T1000 (cell line): ENCODE measurements at places on chromosomes 1 and 21.

GRCh38 chr1:15328351-15329103 is 81.2 kb upstream of the EFHD2 start:
- DNase-seq, result no peak

- DNase-seq, result no peak
These were observed 792.8 kb downstream of the USP25 start for GRCh38 chr21:16522548-16522947.

- no peak for DNase-seq
These were observed 157.3 kb upstream of the PTGFR start for GRCh38 chr1:78333502-78333901.

GRCh38 chr1:83095570-83095969 is 903.4 kb downstream of the TTLL7 start:
- DNase-seq, result no peak

GRCh38 chr21:46117586-46118315 is 19.8 kb downstream of the COL6A2 start:
- no peak for DNase-seq

DNA sequence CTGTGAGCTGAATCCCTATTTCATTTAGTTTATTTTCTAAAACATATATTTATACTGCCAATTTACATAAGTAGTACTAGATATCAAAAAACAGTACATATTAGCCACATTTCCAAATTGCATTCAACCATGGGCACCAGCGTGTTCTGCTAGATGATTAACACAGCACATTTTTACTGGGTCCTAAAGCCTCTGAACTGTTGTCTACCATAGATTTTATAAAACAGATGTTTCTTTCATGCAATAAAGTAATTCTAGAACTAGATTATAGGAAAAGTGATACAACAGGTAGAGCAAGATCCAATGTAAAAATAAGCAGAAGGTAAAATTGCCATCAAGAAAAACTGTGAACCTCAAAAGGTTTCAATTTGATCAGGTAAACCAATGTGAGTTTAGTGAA is 108.6 kb downstream of the FAF1 start:
- DNase-seq, result no peak

DNA sequence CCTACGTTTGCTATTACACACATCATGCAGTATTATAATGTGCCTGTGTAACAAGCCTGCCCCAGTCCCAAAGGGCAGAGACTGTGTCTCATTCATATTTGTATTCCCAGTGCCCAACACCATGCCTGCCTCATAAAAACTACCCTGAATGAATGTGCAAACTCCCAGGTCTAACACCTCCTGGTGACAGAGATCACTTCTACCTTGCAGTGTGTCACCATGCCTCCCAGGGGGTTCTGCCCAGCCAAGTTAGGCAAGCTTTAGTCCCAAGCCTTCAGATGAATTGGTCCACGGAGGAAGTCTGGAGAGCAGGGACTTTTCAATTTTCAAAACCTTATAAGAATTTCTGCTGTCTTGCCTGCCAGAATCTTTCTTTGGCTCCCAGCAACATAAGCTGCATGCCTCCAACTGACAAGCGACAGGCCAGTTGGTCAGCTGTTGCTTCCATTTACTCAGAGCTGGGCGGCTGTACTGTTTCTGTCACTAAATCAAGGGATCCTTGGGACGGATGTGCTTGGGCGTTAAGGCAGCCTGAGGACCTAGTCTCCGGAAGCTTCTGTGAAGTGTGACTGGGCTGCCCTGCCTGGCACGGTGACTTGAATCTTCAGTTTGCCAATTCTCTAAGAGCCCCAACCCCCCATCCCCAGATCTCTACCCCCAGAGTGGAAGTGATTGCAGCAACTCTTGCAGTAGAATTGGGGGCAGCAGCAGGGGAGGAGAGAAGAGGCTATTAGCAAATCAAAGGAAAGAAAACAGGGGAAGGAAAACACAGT is 1.2 kb downstream of the RXRG start:
- DNase-seq, result no peak

GRCh38 chr1:183915625-183916510 is 110.9 kb downstream of the RGL1 start:
- DNase-seq, result peak; percentile 86

GRCh38 chr1:37258068-37258467 is 216.3 kb upstream of the ZC3H12A start:
- DNase-seq, result no peak
